ENCODE measurements at places on chromosomes 5 and 9. TPM values are rescaled to one million over a fixed set of nuclear protein-coding genes. Genes with fewer than 3 reads are reported as not detected.
A peak's percentile ranks its signal among the peaks of the same experiment; 100 is the strongest.

GRCh38 chr5:140043508-140043872 is 391 bp upstream of the NRG2 start:
- peak; percentile 68 for DNase-seq

DNA sequence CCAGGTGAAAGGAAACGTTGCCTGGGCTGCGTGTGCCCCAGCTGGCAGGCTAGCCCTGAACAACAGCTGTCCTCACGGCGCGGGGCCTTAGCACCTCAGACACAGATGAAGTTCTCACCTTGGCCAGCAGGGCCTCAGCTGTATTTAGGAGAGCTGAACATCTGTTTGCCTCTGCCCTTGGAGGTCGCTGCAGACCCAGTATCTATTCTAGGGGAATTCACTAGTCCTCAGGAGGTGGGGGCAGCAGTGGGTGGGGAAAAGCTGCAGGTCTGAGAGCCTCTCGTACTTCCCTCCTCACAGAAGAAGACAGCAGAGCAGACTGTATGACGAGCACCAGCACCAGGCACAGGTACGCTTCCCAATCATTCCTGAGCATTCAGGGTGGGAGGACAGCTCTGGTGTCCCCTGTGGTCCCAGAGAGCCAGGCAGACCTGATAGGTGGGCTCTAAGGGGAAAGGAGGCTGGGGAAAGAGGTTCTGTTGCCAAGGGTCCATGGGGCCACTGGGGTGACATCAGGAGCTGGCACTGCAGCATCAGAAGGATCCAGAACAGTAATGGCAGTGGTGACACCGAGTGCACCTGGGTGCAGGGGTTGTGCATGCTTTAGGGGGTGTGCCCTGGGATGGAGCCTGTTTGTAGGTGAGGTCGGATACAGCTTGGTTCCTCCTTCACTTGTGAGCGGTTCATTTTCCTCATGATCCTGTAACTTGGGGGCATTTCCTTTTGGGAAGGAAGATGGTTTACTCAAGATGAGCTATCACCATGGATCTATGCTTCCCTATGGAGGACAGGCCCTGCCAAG is 13.8 kb downstream of the CD74 start:
- DNase-seq, result no peak

DNA sequence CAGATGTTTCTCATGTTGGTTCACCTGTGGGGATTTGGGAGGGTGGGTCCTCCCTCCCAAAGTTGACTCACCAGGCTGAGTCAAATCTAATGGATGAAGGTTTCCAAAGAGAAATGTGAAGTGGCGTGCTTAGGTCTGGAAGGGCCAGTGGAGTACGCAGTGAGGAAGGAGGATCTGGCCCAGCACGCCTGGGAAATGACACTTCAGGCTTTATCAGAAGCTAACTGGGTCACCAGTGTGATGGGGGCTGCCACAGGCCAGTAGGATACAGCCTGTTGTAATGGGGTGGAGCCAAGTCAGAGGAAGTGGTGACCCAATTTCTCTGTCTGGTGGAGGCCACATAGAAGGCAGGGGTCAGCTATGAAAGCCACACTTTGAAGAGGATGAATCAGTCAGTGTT is 18.0 kb downstream of the POLR1E start:
- no peak for DNase-seq

DNA sequence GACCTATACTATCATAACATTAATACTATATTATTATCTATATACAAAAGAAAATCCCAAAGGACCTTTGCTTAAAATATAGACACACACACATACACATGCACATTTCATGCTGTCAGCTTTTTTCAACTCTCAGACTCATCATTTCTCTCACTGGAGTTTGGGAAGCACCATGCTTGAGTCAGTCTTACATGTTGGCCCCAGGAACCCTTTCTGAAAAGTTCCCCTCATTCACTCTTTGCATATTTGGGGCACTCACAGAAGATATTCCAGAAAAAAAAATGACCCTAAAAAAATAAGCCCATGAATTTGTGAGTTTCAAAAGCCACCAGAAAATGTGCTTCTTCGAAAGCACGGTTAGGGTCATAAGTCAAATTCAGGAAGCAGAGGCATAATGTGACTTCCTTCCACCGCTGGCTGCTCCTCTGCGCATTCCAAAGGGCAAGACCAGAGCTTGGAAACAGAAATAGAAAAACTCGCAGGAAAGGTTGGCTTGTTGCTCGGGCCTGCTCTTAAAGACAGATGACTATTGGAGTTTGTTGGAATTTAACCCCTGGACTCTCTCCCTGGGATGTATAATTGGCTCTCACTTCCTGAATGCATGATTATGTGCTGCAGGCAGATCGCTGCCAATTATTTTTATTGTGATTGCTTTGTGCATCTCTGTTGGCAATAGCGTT is 129.7 kb upstream of the IQGAP2 start:
- no peak for DNase-seq

NFX1 gene
- 39.8 TPM for total RNA-seq

SPAAR gene
- 1.5 TPM for total RNA-seq

DNA sequence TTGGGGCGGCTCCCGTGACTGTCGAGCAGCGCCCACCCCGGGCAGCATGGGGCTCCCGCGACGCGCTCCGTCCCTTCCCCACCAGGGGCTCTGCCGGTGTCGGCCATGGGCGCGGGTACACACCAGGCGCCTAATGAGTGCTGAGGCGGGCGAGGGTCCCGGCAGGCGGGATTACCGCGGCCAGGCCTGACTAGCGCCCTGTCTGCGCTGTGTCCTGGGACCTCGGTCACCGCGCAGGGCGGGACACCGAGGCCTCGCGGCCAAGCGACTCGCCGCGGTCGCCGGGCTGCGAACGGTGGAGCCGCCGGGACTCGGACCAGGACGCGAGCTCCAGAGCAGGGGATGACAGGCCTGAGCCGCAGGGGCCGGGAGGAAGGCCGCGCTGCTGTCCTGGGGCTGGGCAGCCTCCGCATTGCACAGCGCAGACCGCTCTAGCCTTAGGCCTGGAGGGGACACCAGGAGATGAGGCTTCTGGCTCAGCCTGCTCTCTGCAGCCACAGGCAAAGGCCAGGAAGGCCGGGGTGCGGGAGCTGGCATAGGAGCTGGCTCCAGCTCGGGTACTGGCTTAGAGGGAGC is 14.1 kb downstream of the LCN10 start:
- DNase-seq, result peak; percentile 66

DNA sequence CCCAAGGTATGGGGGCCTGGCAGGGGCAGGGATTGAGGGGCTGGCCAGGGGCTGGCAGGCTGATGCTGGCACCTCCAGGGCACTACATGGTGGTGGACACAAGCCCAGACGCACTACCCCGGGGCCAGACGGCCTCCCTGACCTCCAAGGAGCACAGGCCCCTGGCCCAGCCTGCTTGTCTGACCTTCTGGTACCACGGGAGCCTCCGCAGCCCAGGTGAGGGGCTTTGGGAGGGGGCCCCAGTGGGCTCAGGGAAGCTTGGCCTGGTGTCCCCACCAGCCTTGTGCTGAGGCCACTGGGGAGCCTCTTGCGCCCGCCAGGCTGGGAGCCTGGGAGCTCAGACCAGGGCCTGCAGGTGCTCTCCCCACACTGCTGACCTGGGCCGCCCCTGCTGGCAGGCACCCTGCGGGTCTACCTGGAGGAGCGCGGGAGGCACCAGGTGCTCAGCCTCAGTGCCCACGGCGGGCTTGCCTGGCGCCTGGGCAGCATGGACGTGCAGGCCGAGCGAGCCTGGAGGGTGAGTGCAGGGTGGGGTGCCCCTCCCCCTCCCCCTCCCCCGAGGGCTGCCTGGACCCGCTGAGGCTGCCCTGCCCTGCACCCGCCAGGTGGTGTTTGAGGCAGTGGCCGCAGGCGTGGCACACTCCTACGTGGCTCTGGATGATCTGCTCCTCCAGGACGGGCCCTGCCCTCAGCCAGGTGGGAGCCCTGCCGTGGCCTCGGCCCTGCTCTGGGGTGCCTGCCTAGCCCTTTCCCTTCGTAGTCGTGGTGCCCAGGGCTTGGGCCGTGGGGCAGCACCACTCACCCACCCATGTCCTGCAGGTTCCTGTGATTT is 5.7 kb downstream of the MAMDC4 start:
- peak; percentile 42 for DNase-seq

DNA sequence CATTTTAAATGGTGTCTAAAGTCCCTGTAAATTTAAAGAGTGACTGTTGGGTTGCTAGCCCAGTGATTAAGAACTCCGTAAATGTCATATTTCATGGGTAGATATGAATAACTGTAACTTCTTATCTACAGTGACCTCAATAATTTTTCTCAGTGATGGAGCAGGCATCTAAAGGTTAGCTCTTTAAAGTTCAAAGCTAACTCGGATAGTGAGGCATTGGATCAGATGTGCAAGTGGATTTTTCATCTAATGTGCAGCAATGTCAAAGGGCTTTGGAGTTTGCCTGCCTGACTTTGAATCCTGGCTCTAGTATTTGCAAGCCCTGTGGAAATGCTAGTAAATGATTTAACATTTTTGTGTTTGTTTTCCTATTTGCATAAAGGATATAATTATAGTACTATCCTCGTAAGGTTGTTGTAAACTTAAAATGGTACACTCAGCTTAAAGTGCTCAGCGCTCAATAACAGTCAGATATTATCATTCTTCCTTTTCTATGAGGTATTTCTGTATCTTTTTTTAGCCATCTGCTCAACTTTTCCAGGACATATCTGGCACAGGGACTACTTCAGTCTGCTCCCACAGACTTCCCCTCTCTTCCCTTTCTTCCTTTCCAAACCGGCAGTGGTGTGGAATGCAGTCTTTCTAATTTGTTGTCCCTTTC is 163.7 kb upstream of the ELL2 start:
- no peak for DNase-seq

DNA sequence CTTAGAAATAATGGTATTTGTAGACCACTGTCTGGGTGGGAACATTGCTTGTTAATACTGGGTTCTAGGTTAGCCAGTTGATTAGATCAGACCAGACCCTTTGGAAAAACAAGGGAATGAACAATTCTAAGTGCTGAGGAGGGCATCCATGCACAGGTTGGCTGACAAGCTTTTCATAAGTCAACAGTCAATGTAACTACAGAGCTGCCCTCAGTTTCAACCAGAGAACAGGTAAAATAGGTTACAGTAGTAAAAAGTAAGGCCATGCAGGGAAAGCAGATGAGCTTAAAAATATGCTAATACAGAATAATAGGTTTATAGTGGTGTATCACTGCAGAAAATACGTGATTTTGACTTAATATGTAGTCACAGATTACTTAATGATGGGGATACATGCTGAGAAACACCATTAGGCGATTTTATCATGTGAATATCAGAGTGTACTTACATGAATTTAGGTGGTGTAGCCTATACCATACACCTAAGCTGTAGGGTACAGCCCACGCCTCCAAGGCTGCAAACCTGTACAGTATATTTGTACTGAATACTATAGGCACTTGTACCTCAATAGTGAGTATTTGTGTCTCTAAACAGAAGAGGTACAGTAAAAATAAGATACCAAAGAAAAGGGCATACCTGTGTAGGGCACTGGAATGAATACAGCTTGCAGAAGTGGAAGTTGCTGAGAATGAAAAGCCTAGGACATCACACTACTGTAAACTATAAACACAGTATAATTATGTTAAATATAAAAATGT is 6.1 kb upstream of the FGF18 start:
- DNase-seq, result no peak

TLX3 gene
- not detected for total RNA-seq

GRCh38 chr5:10856683-10857337 is 95.8 kb upstream of the DAP start:
- peak; percentile 75 for DNase-seq

- no peak for DNase-seq
These were observed 8.3 kb downstream of the TSLP start for GRCh38 chr5:111079846-111080245.

DNA sequence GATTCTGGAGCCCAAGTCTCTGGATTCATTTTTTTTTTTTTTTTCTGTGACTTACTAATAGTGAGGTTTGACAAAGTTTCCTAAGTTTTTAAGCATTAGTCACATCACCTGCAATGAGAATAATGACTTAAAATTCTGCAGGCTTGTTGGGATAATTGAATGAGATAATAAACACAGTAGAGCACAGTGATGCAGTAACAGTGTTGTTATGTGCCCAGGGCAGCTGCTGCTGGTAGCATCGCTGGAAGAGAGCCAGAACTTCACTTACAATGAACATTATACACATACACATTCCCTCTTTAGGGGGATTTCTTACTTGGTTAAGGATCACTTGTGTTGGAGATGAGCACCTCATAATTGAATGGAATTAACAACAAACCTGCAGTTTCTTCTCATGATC is 78.9 kb downstream of the ALDH7A1 start:
- no peak for DNase-seq

NEURL1B gene
- 15.6 TPM for total RNA-seq

DNA sequence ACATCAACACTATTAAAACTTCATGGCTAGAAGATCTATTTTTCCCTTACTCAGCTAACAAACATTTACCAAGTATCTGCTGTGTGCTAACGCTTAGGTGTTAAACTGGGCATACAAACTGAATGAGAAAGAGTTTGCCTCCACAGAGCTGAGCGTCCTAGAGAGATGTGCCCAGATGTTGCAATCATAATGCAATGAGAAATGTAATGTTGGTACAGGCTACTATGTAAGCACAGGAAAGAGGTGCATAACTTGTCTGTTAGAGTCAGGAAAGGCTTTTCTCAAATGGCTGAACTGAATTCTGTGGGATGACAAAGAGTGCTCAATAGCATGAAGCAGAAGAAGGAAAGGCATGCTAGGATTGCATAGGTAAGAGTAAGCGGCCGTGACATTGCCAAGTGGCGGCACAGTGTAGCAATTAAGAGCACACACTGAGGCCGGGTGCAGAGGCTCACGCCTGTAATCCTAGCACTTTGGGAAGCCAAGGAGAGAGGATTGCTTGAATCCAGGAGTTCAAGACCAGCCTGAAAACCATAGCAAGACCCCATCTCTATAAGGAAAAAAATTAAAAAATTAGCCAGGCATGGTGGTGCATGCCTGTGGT is 137.8 kb downstream of the MEF2C start:
- no peak for DNase-seq

CNTNAP3 gene
- total RNA-seq, result 24.4 TPM

- DNase-seq, result no peak
These were observed 73.3 kb downstream of the AK8 start for GRCh38 chr9:132804576-132805295.

PIP5K1B gene
- 21.7 TPM for total RNA-seq

DNA sequence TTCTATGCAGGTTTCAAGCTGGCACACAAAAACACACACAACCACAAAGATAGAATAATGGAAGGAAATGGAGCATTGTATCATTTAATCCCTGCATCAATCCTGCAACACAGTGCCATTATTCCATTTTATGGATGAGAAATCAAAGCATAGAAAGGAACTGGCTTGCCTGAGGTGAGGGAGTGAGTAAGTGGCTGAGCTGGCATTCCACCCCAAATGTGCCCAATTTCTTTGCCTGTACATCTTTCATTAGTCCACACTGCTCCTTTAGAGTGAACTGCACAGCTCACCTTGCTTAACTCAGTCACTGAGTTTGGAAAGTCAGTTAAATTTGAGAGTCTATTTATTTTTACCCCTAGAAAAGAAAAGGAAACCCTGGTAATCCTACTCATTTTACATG is 28.9 kb downstream of the ZNF366 start:
- no peak for DNase-seq

Data from dorsolateral prefrontal cortex (tissue), 122 donors.